ENCODE measurements at places on chromosomes 11 and 22.

DNA sequence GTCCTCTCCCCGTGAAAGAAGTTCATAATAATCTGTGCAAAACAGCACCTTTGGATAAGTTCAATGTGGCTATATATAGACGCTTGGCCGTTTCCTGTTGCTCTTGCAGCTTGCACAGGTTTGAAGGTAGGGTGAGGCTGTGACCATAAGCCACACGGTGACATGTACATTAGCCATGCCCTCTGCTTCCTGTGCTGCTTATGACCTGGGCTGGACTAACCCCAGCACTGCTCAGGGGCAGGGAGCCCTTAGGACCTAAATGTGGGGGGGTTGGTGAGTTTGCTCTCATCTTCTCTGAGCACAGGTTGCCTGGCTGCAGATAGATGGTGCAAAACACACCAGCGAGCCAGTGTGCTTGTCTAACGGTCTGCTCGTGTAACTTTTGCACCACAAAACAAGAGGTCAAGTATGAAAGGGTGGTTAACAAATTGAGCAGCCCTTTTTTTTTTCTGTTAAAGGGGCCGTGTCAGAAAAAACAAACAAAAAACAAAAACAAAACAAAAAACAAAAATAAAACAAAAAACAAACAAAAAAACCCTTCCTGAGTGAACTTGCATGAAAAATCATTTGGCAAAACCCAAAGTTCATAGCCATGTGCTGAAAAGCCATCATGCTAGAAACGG is 37.3 kb downstream of the FLI1 start:
- DNase-seq = no peak

GRCh38 chr11:22340701-22341587 is 2.8 kb downstream of the SLC17A6 start:
- DNase-seq = no peak

GRCh38 chr22:28115426-28115825 is 196.4 kb upstream of the PITPNB start:
- DNase-seq = no peak

DNA sequence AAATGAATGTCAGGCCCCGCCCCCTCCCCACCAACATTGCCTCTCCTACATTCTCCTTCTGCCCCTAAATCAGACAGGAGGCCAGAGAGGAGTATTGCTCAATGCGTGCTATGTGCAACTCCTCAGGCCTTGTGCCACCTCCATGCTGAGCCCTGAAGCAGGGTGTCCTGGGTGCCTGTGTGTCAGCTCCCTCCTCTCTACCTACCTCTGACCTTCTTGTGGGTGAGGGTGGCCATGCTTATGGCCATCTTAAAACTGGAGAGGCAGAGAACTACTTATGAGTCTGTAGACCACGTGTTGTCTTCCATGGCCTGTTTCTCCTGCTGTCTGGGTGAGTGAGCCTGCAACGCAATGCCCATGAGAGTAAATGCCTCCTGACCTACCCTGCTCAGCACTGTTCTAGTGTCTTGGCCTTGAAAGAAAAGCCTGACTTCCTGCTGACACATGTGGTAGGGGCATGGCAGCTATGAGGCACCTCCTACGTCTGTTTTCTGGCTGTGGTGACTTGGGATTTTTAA is 10.5 kb downstream of the MCAM start:
- no peak for DNase-seq

Measured in stimulated activated CD4-positive, alpha-beta T cell treated with anti-CD3 and anti-CD28 coated beads, Interleukin-1b, Interleukin-23, amount 100 ng/mL, for 1 hour (primary cell).